ENCODE measurements at places on chromosomes 4 and X. TPM values are rescaled to one million over a fixed set of nuclear protein-coding genes. Genes with fewer than 3 reads are reported as not detected.

The SLC25A14 gene
- total RNA-seq = 15.8 TPM

The CENPVL2 gene
- total RNA-seq = not detected

The LNX1 gene
- not detected for total RNA-seq

The ALB gene
- not detected for total RNA-seq

The KLHL4 gene
- total RNA-seq = 5.8 TPM

The NPY1R gene
- total RNA-seq = not detected

The PPP1R2C gene
- total RNA-seq = not detected

The ODAPH gene
- total RNA-seq = not detected

The CYSLTR1 gene
- not detected for total RNA-seq

The MTNR1A gene
- not detected for total RNA-seq

The HHIP gene
- total RNA-seq = 0.09 TPM

The CXCL10 gene
- total RNA-seq = not detected

The TMPRSS11E gene
- total RNA-seq = not detected

The PNMA6F gene
- not detected for total RNA-seq

The YY2 gene
- 2.3 TPM for total RNA-seq

The RAP2C gene
- 31.2 TPM for total RNA-seq

The RAB41 gene
- not detected for total RNA-seq

The TKTL2 gene
- not detected for total RNA-seq

The PALLD gene
- total RNA-seq = 83.7 TPM

The SLC10A4 gene
- total RNA-seq = 2.1 TPM

The GATA1 gene
- not detected for total RNA-seq

The PSAPL1 gene
- not detected for total RNA-seq
